Urinary bladder (tissue), 4 donors: ENCODE measurements at places on chromosomes 7 and 10. TPM values are rescaled to one million over a fixed set of nuclear protein-coding genes. Genes with fewer than 3 reads are reported as not detected.
A peak's percentile ranks its signal among the peaks of the same experiment; 100 is the strongest.

- no peak for DNase-seq
These were observed 205.6 kb downstream of the AUTS2 start for GRCh38 chr7:69803699-69804516.

DNA sequence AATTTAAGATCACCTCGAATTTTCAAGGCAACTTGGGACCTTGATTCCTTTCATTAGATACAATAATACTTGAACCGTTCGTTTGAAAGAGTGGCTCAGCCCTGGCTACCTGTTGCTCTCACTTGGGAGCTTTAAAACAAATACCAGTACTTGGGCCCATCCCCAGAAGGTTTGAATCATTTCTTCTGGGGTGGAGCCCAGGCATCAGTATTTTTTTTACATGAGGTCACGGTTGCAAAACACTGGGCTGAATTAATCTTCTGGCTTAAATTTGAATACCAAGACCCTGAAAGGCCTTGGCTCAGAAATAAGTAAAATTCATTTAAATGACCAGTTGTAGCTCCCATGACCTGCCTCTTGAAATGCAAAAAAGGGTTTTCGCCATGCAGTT lies 214.9 kb downstream of the CREB5 start:
- no peak for DNase-seq

DNA sequence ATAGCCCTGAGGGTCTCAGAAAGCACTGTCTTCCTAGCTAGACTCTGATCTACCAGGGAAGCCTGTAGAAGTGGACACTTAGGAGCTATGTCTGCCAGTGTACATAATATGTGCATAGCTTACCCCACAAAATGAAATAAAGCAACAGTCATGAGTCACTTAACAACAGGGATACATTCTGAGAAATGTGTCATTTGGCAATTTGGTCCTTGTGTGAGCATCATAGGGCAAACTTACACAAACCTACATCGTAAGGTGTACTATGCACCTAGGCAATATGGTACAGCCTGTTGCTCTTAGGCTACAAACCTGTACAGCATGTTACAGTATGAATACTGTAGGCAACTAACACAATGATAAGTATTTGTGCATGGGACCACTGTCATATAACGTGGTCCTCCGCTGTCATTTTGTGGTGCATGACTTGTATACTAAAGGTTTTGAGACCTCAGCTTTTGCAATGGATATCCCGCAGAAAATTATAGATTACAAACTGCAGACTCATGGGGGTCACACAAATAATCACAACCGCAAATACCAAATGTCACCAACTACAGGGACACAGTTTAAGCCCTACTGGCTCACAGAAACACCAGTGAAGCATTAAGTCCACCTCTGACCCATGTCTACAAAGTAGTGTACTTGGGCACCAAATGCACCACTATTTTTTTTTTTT lies 1.7 kb downstream of the URGCP start:
- no peak for DNase-seq

PTN gene
- total RNA-seq = 91.1 TPM

- DNase-seq = no peak
These were observed 426.4 kb downstream of the TYW1 start for GRCh38 chr7:67423065-67423464.

CLDN3 gene
- 0.21 TPM for total RNA-seq

CUZD1 gene
- 0.63 TPM for total RNA-seq

- DNase-seq = no peak
These were observed 12.3 kb downstream of the CAV2 start for GRCh38 chr7:116511552-116512519.

WDFY4 gene
- 4.9 TPM for total RNA-seq

PPP1R9A gene
- total RNA-seq = 28.6 TPM

DNA sequence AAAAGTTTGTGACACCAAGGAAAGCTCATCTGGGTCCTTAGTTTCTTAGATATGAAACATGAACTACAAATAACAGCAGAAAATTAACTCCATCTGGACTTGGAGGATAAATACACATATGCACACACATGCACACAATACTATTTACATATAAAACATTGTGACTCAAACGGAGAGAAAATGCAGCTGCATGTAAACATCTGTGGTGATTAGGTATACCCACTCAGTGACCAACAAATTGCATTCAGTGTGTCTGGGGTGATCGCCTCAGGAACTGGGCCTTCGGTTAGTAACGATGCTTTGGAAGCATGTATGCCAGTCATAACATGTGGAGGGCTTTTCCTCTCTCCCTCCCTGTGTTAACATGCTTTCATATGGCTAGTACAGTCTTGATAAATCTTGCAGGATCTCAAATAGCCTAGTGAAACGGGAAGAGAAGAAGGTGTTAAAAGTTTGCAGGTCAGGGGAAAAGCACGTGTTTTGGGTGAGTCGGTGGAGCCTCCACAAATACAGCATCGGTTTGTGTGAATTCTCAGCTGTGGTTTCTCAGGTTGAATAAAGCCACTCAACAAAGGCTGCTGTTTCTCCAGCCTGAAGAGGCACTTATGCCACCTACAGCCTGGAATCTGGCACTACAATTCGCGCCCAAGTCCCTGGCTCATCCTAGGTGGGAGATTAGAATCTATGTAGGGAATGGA lies 8.7 kb upstream of the GLRX3 start:
- peak; percentile 59 for DNase-seq

DNA sequence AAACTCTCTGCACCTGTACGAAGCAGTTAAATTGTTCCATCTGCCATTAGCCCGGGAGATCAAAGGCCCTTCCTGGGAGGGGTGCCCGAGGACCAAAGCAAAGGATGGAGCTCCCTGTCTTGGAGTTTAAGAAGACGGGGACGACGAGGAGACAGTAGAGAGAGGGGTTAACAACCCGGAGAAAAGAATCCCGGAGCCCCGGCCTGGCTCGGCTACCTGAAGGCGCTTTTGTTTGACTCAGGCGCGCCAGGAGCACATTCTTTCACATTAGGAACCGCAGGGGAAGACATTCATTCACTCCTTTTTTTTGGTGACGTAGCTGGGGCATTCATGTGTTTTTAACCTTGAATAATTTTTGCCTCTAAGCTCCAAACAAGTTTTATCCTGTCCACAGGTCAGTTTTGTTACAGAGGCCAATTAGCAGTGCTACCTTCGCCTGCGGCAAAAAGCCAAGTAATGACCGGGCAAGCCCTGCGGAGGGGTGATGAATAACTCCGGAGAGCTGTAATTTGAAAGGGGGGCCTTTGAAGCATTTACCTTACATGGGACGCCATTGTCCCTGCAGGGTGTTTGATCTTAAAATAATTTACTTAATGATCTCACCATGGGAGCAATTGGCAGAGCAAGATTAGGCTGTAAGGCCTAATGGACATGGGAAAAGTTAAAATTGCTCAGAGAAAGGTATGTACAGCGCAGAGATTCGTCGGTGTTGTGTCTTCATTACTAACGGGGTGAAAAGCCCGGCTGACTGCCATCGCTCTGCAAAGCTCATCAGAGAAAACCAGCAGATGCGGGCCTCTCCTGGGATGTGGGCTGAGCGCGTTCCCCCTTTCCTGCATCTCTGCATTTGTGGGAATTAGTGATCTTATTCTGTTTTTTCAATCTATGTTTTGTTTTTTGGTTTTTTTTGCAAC lies 258.0 kb upstream of the SP4 start:
- DNase-seq = no peak

ANXA8 gene
- total RNA-seq = 7.7 TPM

DNA sequence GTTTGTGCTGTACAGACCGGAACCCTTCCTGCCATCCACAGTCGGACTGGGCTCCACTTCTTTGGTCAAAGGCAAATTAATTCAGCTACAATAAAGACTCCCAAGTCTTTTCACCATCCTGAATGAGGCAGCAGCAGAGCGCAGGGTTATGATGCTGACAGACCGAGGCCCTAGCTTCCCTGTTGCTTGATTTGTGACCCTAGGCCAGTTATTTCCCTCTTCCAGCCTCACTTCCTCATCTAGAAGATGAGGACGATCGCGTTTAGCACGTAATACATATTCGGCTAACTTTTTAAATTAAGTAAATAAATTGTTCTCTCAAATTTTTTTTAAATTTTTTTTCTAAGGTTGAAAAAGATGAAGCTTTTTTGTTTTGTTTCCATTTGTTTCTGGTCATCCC lies 18.1 kb downstream of the ADRB1 start:
- DNase-seq = no peak

- no peak for DNase-seq
These were observed 26.6 kb downstream of the COL13A1 start for GRCh38 chr10:69828144-69828870.

DNA sequence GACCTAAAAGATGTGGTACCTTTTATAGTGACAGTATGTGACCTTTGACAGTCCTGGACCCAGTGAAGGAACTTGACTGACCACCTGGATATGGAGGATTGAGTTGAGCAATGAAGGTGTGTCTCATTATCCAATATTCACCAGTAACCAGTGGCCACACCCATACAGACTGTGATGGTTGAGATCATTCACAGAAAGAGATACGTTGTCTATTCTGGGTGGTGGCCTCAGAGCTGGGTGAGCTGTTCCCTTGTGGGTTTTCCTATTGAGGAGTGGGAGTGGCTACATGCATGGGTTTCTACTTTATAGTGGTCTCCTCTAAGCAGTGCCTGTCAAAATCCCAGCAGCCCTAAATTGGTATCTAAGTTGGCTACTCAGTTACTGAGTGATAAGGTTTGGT lies 507.4 kb downstream of the SORCS3 start:
- no peak for DNase-seq

- DNase-seq = no peak
These were observed 11.9 kb downstream of the RAB11FIP2 start for GRCh38 chr10:118034791-118035261.

TMEM178B gene
- total RNA-seq = 2.0 TPM

GRCh38 chr10:130687566-130687965 lies 551.4 kb downstream of the GLRX3 start:
- DNase-seq = no peak

DNA sequence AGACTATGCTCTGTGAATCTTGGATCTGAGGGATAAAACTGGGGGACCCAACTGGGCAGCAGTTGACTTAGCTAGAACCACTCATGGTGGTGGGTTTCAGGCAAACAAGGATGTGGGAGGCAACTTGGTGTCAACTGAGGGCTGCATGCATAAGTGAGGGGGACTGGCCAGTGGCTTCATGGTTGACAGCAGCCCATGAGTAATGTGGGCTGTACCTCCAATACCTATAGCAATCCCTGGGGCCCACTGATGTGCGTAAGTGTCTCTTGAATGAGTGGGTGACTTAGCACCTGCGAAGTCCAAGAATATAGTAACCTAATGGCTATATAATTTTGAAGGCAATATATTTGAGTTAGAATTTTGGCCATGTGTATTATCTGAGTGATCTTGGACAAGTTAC lies 13.7 kb upstream of the MAP3K8 start:
- no peak for DNase-seq

DNA sequence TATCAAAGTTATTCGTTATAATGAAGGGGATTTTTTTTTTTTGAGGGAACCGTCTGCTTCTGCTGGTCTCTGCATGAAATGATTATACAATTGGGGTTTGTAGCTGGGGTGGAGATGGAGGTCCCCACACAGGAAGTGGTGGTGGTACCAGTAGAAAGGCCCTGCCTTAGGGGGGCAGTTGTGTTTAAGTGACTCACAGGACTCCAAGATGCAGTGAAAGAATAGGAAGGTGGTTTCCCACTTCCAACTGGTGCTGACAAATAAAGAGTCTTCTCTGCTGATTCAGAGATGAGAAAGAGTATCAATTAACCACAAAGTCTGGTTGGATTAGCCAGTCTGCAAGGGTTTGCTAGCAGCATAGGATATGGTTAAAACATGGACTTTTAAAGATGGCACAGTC lies 376.0 kb downstream of the SORCS3 start:
- DNase-seq = no peak

- DNase-seq = no peak
These were observed 93.5 kb downstream of the NRP1 start for GRCh38 chr10:33240931-33241330.

- DNase-seq = no peak
These were observed 577 bp downstream of the LRRC18 start for GRCh38 chr10:48938990-48939536.

DNA sequence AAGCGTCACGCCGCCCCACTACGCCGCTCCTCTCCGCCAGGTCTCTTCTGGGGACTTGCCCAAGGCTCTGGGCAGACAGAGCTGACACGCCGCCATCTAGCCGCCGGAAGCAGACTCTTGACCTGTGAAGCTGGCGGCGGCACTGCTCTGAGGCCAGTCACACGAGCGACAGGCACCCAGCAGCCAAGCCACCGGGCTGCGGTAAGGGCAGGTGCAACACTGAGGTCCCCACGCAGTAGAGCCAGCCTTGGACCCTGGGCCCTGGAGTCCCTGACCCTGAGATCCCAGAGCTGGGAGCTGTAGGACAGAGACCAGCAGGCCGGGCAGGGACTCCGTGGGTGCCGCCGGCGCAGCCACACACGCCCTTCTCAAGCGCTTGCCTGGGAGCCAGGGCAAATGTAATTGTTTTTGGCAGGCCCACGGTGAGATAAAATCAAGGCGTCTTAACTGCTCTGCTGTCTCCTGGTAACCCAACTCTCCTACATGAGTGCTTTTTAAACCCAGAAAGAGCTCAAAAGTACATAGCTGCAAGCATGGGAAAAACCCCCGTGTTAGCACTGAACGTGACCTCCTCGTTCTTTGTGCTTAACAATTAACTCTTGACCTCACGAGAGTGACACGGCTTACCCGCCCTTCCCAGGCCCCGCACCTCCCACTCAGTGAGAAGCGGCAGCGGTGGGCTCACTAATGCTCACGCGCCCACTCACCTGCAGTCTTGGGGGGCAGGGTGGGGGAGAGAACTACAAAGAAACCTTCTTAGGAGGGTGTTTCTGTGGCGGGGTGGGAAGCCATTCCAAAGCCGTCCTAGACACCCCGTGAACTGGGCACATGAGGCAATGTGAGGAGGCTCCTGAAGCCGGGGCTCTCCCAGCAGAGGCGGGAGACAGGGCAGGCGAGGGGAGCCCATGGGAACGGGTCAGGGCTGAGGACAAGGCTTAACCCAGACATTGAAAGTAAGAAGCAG lies 8.5 kb downstream of the GPER1 start:
- peak; percentile 48 for DNase-seq

GRCh38 chr7:81846398-81846797 lies 76.6 kb upstream of the HGF start:
- no peak for DNase-seq

DNA sequence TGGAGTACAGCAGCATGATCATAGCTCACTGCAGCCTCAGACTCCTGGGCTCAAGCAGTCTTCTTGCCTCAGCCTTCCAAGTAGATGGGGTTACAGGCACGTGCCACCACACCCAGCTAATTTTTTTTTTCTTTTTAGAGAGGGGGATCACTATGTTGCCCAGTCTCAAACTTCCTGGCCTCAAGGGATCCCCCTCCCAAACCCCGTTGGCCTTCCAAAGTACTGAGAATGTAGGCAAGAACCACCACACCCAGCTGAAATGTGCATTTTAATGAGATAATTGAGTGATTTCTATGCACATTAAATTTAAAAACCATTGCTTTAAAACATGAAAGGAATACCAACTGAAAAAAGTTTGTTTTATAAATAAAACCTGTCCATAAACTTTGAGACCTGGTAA lies 25.6 kb downstream of the MARCHF5 start:
- DNase-seq = no peak

GRCh38 chr10:120052964-120053702 lies 160.6 kb downstream of the SEC23IP start:
- DNase-seq = no peak

GRCh38 chr7:144497282-144497681 lies 93.8 kb upstream of the NOBOX start:
- DNase-seq = no peak

GRCh38 chr7:143286522-143286890 lies 1.6 kb upstream of the CASP2 start:
- no peak for DNase-seq
